ENCODE measurements at places on chromosomes 2 and 18.

DNA sequence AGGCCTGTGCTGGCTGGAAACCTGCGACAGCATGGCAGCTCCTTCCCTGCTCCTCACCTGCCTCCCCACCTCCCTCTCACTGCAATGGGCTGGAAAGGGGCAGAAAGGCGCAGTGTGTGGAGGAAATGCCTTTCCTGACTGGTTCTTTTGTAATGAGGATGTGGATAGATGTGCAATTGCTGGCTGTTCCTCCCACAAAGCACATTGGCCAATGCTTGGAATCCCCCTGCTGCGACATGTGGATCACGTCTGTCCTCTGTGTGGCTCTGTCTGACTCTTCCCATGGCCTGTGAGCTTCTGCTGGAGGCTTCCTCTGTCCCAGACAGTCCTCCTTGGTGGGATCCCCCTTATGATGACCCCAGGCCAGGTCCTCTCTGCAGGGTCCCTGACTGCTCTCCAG, 172.5 kb downstream of the NCK2 start:
- DNase-seq = no peak

- no peak for DNase-seq
Observed at GRCh38 chr2:37857575-37858399, 67.3 kb upstream of the RMDN2 start.

GRCh38 chr2:67400560-67401485, 3.7 kb downstream of the ETAA1 start:
- DNase-seq = no peak

- DNase-seq = no peak
Observed at GRCh38 chr2:27854229-27854862, 35.8 kb downstream of the RBKS start.

- DNase-seq = peak; percentile 15
Observed at GRCh38 chr2:186570604-186571003, 19.3 kb upstream of the ITGAV start.

- peak; percentile 95 for DNase-seq
Observed at GRCh38 chr2:200086911-200087310, 131.5 kb downstream of the MAIP1 start.

GRCh38 chr2:18373664-18374063, 186.8 kb downstream of the RDH14 start:
- DNase-seq = no peak

- peak; percentile 24 for DNase-seq
Observed at GRCh38 chr2:216404010-216404618, 8.2 kb upstream of the SMARCAL1 start.

DNA sequence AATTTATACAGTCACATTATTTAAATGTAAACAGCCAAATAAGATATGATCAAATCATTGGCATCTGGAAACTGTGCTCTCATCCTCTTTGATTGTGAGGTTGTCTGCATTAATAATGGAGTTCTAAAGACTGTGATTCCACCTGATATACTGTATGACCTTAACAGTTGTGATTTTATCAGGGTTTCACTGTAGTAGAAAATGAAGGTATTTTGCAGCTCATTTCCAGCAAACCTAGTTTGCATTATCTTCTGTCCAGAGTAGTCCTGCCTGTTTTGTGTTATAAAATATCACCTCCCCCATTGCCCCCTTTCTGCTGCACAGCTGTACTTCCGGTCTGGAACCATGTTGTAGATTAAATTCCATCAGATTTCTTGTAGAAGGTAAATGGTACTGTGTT, 731.6 kb upstream of the FANCL start:
- DNase-seq = no peak

DNA sequence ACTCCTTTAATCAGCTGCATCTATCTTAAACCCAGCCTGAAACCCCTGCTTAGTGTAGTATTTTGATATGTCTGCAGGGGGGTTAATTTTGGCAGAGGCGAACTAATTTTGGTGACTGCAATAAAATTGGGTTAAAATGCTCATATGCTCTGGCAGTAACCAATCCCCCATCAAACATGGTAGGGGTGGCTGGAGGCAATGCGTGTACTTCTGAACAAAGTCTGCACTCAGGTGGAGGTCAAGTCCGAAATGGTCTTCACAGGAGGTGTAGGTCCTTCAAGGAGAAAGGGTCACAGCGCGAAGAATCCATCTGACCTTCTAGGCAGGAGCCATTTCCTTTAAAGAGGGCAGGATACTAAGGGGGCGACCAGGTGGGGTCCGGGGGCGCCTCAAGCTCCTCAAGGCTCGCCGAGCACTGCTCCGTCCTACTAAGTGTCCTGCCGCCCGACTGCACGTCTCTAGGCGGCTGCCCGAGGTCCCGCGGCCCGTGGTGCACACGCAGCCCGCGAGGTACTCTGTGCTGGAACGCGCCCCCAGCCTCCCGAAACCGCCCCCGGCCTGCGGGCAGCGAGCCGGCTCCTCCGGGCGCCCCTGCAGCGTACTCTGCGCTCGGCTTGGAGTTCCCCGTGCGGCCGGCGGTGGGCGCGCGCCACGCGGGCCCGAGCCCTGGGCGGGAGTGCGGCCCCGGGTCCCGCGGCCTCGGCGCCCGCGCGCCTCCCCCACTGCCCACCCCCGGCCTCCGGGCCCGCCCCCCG, 1.7 kb upstream of the LDLRAD4 start:
- DNase-seq = no peak

Data from cerebellar cortex (tissue), 1 donor.